ENCODE measurements at places on chromosomes 1 and 21.

DNA sequence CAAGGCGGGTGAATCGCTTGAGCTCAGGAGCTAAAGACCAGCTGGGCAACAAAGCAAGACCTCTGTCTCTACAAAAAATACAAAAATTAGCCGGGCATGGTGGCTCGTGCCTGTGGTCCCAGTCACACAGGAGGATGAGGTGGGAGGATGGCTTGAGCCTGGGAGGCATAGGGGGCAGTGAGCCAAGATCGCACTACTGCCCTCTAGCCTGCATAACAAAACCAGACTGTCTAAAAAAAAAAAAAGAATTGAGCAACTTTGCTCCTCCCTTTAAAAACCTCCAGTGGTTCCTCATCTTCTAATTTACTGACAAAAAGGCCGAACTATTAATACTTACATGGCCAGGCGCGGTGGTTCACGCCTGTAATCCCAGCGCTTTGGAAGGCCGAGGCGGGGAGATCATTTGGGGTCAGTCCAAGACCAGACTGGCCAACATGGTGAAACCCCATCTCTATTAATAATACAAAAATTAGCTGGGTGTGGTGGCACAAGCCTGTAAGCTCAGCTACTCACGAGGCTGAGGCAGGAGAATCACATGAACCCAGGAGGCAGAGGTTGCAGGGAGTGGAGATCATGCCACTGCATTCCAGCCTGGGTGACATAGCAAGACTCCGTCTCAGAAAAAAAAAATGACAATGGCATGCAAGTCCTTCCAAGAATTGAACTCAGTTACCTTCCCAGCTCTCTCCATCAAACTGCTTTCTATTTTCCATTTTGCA lies 4.4 kb downstream of the ACBD3 start:
- peak; percentile 55 for DNase-seq

DNA sequence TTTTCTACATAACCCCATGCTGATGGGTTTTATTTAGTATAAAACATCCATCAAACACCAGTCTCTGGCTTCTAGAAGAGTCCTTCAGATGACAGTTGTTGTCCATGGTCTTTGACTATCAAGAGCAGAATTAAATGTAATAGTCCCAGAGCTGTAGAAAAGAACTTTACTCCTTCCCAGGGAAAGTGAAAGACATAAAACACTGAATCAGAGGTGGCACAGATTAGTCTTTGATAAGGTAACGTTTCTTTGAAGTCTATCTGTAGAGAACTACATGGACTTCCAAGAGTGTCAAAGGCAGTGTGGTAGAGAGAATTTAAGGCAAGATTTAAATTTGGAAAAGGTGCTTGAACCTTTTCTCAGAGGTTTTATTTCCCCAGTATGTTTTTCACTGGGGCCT lies 21.9 kb downstream of the SYNC start:
- no peak for DNase-seq

DNA sequence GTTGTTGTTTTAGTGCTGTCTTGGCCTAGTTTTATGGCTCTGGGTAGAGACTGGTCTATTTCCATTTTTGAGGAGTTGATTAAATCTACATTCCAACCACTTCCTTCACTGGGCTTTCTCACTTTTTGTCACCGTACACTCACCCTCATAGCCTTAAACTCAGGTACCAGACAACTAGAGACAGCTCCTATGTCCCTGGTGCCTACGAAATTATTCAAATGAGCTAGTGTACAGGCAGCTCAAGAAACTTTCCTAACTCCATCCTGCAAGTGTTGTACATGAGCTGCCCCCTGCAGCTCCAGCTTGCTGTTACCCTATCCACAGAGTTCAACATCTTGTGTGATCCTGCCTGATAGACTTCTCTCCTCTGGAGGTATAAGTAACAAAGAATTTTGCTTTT lies 704.8 kb upstream of the RGS18 start:
- DNase-seq: no peak

DNA sequence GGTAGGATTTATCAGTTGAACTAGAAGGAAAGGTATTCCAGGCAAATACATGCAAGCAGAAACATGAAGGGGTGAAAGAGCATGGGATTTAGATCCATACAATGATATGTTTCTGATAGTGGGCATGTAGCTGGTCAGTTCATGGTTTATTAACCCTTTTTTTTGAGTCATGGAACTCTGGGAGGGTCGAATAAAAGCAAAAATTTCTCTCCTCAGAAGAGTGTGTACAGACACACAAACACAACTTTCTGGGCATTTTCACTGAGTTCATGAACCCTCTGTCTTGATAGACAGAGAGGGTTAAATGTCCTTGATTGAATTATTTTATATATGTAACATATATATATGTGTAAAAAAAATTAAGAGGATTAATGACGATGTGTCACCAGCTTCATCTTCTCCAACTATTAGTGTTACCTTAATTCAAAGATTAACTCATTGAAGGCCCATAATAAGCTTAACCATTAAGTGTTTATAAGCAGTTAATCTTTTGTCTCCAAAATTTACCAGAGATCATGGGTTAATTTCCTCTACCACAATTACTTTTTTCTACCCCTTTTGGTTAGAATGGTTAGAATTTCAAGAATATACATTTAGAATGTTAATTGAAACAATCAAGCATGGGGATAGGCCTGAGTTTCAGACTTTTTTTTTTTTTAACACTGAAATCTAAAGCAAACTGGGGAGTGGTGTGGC lies 4.6 kb downstream of the JUN start:
- no peak for DNase-seq
